NCI-H2029 treated with DMSO at 0.1 percent for 48 hours (cell line): ENCODE measurements at places on chromosomes 4 and X.

- no peak for DNase-seq
These were observed 297.9 kb upstream of the LCORL start for GRCh38 chr4:18319431-18319830.

DNA sequence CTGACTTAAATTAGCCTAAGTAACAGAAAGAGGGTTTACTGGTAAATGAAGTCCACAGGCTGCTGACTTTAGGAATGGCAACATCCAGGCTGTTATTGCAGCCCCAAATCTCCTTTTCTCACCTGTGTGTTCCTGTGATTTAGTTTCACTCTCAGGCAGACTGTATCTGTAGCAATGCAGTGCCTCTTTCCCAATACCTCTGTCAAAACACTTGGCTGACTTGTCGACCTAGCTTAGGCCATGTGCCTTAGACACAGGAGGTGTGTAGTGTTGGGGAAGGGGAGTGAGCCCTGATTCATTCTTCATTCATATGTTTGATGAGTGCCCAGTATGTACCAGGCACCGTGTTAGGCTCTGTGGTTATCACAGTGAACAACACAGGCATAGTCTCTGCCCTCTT lies 46.9 kb downstream of the JADE3 start:
- no peak for DNase-seq

GRCh38 chr4:11153171-11153750 lies 275.4 kb downstream of the HS3ST1 start:
- DNase-seq = no peak

DNA sequence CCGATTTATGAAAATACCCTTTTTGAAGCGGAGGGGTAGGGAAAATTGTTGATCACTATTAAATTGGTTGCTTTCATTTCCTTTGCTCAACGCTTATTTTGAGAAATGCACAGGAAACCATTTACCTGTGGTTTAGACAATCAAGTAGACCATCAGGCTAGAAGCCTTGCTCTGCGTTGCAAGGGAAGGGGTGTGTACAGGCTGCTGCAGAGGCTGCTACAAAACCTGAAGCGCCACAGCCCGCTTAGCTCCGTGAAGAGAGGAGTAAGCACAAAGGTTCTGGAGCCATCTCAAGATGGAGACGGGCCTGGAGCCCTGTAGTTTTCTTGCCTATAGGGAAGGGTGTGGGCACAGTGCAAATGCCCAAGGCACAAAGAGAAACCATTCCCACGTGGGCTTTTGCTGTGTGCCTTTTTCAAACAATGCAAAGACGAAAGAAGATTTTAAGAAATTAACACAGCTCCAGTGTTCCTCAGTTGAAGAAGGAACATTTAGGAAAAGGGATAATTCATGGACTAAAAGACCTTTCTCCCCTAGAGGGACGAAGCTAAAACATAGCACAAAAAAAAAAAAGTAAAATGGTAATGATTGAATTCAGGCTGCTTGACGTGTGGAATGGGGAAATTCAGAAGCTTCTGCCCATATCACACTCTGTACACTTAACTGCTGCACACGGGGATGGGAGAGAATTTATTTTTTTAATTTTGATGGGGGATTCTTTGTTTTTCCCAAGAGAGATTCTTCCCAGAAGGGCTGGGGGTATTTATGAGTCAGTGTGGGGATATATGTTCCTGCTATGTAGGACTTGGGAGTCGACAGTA lies 3.5 kb downstream of the TMSB4X start:
- no peak for DNase-seq

- no peak for DNase-seq
These were observed 161.7 kb upstream of the CXCL13 start for GRCh38 chr4:77443941-77444340.

- DNase-seq = no peak
These were observed at the start of gene FGF13 for GRCh38 chrX:138711399-138712347. TSS of gene FGF13 (minus strand) at chrX:138711717. CDS start at chrX:138711003, 714 bp downstream.

- no peak for DNase-seq
These were observed 48.4 kb downstream of the IDS start for GRCh38 chrX:149456476-149457245.

DNA sequence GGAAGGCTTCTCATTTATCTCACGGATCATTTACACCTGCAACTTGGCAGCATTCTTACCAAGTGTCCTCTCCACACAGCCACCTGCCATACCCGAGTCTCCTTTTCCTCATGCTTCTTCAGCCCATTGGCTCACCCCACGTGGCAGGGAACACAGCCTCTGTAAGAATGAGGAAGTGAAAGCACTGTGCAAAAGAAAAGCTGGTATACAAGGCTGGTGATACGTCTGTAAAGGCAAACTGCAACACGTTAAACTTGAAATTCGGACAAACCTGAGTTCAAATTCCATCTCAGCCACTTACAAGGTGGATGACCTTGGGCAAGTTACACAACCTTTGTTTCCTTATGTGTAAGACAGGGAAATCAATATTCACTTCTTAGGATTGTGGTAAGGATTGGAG lies 164.0 kb upstream of the RASGEF1B start:
- peak; percentile 65 for DNase-seq

DNA sequence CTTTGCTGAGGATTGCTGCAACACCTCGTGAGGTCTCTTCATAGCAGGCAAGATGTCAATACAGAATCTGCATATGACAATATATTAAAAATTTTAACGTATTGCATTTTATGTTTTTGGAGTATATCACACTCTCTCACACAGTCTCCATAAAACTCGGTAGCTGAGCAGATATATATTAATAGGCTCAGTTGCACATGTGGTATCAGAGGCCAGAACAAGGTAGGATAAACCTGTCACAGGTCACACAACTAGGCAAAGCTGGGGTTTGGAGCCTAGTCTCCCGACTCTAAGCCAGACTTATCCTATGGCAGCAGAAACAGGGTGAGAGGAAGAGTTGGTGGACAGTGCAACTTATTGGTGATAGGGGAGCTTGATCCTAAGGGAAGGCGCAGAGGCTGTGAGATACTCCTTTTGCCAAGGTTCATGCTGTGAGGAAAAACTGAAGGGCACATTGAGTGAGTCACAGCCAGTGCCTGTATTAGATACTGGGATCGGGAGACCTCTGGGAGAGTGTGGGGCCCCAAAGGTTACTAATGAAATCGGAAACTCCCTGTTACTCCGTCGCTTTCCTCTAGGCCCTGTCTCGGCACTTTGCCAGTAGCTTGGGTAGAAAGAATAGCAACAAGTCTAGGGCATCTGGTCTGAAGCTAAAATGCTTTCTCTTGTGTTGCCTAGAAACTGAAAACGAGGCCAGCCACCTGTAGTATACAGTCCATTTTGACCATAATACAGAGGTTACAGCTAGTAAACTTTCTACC lies 195.7 kb downstream of the ARHGAP10 start:
- no peak for DNase-seq

DNA sequence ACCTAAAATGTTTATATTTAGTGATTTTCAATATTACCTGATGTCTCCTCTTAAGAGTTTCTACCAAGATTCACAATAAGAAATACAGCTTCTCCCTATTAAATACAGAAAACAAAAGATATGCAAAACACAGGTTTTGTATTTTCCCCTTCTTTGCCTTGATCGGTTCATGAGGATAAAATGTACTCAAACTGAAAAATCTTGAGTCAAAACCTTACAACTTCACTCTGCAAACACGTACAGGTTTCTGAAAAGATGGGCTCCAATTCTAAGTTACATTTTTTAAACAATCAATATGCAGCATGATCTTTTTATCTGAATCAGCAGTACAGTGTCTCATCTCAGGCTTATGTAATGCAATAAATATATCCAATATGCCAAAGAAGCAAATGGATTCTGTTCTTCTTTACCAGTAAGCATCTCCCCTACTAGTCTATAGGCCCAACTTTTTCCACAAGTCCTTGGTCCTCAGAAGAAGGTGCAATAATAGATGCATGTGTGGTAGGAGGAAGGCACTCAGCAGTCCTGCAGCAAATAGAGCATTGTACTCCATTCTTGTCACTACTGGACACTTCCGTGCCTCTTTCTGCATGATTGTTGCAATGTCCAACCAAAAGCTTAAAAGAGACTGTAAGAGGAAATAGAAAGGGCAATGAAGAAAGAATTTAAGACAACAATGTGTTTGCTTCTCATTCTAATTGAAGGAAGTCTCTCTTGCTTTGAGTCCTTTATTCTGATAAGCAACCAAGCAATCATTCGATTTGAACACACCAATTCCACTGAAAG lies 3.2 kb downstream of the MAPK10 start:
- DNase-seq = no peak

GRCh38 chr4:2402048-2402842 lies 16.2 kb downstream of the ZFYVE28 start:
- DNase-seq = no peak

GRCh38 chr4:2593003-2593402 lies 56.6 kb downstream of the FAM193A start:
- no peak for DNase-seq

GRCh38 chrX:96824166-96824565 lies 59.5 kb upstream of the RPA4 start:
- DNase-seq = no peak

DNA sequence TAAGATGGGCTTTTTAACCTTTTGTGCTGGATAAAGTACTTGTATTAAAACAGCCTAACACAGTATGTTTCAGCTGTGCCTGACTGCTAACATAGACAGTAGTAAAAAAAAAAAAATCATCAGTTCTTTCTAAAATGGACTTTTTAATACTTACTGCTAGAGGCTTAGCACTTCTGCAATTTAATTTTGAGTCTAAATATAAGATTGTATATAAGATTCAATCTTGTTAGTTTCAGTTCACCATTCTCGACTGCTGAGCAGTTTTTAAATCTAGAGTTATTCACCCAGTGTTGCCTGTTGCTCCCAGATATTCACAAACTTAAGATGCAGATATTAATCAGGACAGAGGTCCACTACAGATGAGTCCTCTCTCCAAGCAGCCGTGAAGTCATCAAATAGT lies 6.8 kb downstream of the PLA2G12A start:
- no peak for DNase-seq
